Neural crest cell (in vitro differentiated cells): ENCODE measurements at places on chromosomes 12 and 14. TPM values are rescaled to one million over a fixed set of nuclear protein-coding genes. Genes with fewer than 3 reads are reported as not detected.

The SLC6A15 gene
- 2.8 and 3.2 TPM in 2 replicates for total RNA-seq

The GPR135 gene
- total RNA-seq = 3.3 and 3.5 TPM in 2 replicates

- no peak overlapping the region for H3K27ac ChIP-seq
- no peak overlapping the region for H3K4me3 ChIP-seq
- peaks cover 97% of the 10 kb centered on the region for H3K27me3 ChIP-seq
- no peaks in the 10 kb centered on the region for H3K4me1 ChIP-seq
- no peaks in the 10 kb centered on the region for H3K36me3 ChIP-seq
Measured at GRCh38 chr12:113996026-113996425, 29.9 kb upstream of the RBM19 start.

DNA sequence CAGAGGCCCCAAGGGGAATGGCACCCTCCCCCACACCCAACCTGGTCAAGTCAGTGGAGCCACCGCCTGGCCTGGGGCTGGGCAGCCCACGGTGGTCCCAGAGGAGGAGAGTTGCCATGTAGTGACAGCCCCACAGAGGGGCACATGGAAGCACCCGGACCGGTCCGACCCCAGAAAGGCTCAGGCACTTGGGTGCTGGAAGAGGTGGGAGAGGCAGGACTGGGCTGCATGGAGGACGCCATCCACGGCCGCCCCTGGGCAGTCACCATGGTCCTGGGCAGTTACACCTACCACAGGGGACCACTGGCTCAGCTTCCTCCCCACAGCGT, 37.9 kb upstream of the TMEM179 start:
- no peak for DNase-seq
- H3K36me3 ChIP-seq = peaks cover 4% of the 10 kb centered on the region
- no peak overlapping the region for H3K4me3 ChIP-seq

GRCh38 chr12:26737487-26738030, 95.4 kb downstream of the ITPR2 start:
- peaks cover 7% of the 10 kb centered on the region for H3K36me3 ChIP-seq
- H3K27ac ChIP-seq = no peak overlapping the region
- no peaks in the 10 kb centered on the region for H3K27me3 ChIP-seq
- no peaks in the 10 kb centered on the region for H3K4me1 ChIP-seq
- no peak for DNase-seq

DNA sequence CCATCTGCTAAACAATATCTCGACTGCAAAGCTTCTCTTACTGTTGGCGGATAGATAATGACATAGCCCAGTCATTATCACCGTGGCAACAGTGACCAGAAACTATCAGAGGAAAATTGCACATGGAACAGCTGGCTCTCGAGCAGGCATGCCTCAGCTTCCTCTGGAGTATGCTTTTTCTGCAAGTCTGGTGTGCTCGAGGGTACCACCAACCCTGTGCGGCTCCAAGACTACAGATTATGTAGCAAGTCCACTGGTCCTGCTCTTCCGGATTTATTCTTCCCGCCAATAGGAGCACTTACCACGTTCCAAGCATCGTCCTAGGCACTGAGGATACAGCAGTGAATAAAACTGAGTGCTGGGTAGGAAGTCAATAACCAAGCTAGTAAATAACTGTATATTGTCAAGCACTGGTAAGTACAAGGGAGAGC, 1.4 kb upstream of the GLRX5 start:
- DNase-seq = no peak
- no peaks in the 10 kb centered on the region for H3K27me3 ChIP-seq
- peaks cover 62% of the 10 kb centered on the region for H3K4me1 ChIP-seq
- peak overlapping the region; percentile 98 for H3K4me3 ChIP-seq
- H3K27ac ChIP-seq = peak overlapping the region; percentile 93

DNA sequence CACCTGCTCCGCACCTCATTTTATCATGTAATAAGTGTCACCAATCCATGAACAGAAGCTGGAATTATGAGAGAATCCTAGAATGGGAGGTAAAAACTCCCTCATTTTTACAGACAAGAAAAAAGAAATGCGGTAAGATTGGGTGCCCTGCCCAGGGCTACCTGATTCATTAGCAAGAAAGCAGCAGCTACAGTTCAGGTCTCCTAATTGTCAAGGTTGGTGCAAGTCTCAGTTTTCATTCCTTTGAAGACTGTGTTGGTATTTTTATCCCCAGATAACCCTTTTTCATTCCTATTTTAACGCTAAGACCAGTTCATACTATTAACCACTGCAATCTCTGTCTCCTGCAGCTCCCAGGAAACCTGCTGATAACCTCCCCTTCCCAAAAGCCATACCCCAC, 6.9 kb downstream of the DUSP6 start:
- peaks cover 81% of the 10 kb centered on the region for H3K4me1 ChIP-seq
- H3K4me3 ChIP-seq = peak overlapping the region; percentile 94
- peaks cover 17% of the 10 kb centered on the region for H3K36me3 ChIP-seq

DNA sequence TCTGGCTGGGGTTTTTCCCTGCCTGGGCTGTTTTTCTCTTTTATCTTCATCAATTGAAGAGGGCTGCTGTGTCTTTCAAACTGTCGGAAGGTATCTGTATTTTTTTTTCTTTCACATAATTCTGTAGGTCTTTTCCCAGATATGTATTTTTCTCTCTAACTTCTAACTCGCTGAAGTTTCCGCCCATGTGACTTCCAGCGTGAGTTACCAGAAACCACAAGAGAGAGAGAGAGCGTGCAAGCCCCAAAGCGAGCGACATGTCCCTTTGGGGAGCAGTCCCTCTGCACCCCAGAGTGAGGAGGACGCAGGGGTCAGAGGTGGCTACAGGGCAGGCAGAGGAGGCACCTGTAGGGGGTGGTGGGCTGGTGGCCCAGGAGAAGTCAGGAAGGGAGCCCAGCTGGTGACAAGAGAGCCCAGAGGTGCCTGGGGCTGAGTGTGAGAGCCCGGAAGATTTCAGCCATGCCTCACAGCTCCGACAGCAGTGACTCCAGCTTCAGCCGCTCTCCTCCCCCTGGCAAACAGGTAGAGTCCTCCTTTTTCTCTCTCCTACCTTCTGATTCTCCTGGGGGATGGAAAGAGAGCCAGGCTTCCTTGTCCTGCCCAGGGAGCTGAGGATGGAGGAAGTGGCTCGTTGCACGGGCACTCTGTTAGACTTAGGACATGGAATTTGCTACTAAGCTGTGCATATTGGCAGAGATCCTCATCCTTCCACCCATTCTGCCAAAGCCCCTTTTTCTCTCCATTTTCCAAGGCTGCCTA, at the start of gene BATF:
TSS of gene BATF (plus strand) at position 246 of the 759 bp plus-strand sequence. CDS start at position 460, 214 bp downstream.
- no peaks in the 10 kb centered on the region for H3K4me1 ChIP-seq
- no peak within 1 kb of the TSS for H3K27ac ChIP-seq
- DNase-seq = no peak
- peaks cover 4% of the 10 kb centered on the region for H3K27me3 ChIP-seq

- no peak overlapping the region for H3K4me3 ChIP-seq
- no peaks in the 10 kb centered on the region for H3K27me3 ChIP-seq
- DNase-seq = peak; percentile 22
- H3K4me1 ChIP-seq = no peaks in the 10 kb centered on the region
Measured at GRCh38 chr12:24960222-24960855, 11.4 kb upstream of the BCAT1 start.

The KRT71 gene
- total RNA-seq = not detected in 2 replicates

DNA sequence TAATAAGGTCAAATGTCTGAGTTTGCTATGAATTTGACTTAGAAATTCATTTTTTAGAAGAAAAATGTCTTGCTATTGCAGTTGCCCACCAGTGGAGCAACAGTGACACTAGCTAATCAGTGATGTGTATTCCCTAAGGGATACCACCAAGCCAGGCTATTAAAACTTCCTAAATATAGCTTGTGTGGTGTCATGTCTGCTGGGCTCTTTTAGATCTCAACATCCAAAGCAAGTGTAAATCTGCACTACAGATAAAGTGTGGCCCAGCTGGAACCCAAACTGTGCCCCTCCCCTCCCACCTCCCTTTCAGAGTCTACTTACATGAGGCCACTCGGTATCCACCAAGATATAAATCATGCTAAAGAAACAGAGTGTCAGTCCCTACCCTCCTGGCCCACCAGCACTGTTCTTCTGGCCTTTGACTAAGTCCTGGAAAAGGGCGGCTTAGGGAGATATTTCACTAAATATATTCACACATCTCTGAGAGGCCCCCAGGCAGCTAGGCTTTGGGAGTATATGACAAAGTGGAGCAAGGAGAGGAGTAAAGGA, 53.8 kb downstream of the SLC35F4 start:
- H3K36me3 ChIP-seq = no peaks in the 10 kb centered on the region
- DNase-seq = no peak
- H3K4me1 ChIP-seq = peaks cover 4% of the 10 kb centered on the region
- no peak overlapping the region for H3K27ac ChIP-seq

The TMEM132D gene
- 0.19 and 0.30 TPM in 2 replicates for total RNA-seq
